CMK (cell line): ENCODE measurements at places on chromosomes 5 and 9.

DNA sequence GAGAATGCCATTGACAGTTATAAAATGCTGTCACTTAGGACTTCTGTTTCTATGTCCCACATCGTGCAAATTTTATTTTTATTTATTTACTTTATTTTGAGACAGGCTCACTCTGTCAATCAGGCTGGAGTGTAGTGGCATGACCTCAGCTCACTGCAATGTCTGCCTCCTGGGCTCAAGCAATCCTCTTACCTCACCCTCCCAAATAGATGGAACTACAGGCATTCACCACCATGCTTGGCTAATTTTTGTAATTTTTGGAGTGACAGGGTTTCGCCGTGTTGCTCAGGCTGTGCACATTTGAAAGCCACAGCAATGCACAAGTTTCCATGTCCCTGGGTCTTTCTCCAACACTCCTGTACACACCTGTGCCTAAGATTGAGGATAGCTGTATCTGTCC, 51.8 kb downstream of the ADAMTS16 start:
- no peak for DNase-seq

- DNase-seq, result no peak
Measured at GRCh38 chr9:136052991-136053756, 41.9 kb downstream of the NACC2 start.

- DNase-seq, result no peak
Measured at GRCh38 chr9:70392189-70392588, 22.3 kb downstream of the KLF9 start.

DNA sequence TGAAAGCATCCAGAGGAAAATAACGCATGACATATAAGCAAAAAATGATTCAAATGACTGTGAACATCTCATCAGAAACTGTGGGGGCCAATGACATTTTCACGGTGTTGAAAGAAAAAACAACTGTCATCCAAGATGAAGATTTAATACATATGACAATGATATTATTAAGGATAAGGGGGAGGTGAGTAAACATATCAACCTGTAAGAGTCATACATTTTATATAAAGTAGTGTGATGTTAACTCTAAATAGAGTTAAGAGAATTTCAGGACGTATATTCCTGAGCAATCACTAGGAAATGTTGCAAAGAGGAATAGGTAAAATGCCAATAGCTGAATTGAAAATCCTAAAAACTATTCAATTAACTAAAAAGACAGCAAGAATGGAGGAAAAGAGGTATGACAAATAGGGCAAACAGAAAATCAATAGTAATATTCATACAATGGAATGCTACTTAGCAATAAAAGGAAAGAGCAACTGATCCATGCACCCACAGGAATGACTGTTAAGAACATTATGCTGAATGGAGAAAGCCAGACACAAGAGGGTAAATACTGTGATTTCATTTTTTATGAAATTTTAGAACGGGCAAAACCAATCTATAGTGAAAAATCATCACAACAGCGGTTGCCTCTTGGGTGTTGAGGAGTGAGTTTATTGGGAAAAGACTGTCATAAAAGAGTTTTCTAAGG, 92.4 kb upstream of the JAK2 start:
- DNase-seq, result no peak

GRCh38 chr5:79008362-79008761, 23.3 kb upstream of the ARSB start:
- no peak for DNase-seq

GRCh38 chr9:114757395-114757794, 48.4 kb downstream of the TNFSF15 start:
- no peak for DNase-seq

DNA sequence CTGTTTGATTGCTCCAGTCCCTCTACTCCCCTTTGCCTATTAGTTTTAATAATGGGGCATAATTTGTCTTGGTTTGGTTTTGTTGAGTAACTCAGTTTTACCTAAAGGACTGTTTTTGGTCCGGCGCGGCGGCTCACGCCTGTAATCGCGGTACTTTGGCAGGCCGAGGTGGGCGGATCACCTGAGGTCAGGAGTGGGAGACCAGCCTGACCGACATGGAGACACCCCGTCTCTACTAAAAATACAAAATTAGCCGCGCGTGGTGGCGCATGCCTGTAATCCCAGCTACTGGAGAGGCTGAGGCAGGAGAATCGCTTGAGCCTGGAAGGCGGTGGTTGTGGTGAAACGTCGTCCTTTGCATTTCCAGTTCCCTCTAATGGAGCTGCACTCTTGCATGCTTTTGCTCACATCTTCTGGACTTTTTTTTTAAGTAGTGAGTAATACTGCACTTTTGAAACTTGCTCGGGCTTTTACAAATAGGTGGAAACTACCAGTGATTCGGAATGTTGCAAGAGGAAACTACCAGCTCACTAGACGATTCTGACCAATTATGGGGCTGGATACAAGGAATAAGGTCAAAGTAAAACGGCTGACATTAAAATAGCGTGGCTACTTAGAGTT, 721 bp upstream of the MAML1 start:
- no peak for DNase-seq

- no peak for DNase-seq
Measured at GRCh38 chr5:36883894-36884462, 7.4 kb downstream of the NIPBL start.

DNA sequence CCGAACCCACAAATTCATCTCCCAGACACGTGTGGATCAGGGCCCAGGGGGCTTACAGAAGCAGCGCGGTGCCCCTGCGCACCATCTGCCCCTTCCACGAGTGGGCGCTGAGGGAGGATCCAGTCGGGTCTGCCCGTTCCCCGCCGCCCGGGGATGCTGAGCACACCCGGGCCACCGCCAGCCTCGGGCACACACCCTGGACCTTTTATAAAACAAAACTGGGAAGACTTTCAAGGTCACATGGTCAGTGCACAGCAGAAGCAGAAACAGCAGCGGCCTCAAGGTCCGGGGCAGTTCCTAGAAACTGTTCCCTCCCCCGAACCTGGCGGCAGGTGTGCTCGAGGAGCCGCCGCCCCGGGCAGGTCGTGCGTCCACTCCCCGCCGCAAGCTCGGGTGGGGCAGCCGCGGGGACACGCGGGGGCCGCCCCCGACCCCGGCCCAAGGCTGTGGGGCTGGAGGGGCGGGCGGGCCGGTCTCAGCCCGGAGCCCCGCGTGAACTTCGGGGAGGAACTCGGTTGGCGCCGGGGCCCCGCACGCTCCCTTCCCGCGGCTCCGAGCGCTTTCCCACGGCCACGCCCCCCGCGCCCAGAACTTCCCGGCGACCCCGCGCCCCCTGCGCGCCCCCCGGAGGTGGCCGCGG, 633 bp upstream of the PPP1R26 start:
- DNase-seq, result no peak
